ENCODE measurements at places on chromosomes 5 and 9.

- no peak for DNase-seq
These were observed 11.3 kb upstream of the LHX2 start for GRCh38 chr9:124000161-124000783.

- DNase-seq, result no peak
These were observed 72.4 kb upstream of the CXCL14 start for GRCh38 chr5:135651156-135651555.

DNA sequence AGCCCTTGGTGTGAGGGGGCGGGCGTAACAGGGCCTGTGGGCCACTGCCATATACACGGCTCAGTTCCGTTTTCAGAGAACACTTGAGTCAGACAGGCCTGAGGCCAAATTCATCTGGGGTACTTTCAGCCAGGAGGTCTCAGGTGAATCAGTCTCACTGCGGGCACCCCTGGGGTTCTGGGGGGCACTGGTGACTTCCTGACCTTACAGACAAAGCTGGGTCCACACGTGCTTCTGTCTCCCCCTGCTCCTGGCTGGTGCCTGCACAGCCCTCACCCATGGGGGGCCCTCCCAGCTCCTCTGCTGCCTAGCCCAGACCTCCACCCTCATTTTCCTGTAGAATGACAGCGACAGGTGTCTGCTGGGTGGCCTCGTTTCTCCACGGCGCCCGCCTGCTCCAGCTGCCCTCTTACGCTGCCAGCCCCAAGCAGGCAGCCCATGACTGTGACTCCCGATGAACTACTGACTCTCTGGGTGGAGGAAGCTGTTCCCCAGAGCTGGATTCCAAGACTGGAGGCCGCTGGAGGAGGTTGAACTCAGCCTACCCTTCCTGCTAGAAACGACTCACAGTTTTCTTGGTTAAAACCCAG is 374.1 kb upstream of the IRX4 start:
- no peak for DNase-seq

GRCh38 chr9:97809666-97810344 is 43.2 kb upstream of the FOXE1 start:
- DNase-seq, result no peak

GRCh38 chr9:85713897-85714296 is 27.9 kb downstream of the AGTPBP1 start:
- DNase-seq, result no peak

DNA sequence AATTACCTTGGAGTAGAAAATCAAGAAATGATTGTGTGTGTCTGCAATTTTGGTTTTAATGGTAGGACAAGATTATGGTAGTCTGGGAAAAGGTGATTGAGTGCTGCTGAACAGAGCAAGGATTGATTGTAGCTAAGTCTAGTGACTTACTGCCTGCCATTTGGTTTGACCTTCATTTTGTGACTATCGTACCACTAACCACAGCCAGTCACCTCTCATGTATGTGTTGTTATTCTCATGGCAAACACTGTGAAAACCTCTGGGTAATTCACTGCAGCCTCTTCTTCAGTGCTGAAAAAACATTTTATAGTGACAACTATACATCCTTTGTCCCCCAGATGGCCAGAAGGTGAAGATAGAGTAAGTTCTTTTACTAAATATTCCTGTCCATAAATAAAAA is 37.5 kb downstream of the CTNNA1 start:
- DNase-seq, result no peak

- DNase-seq, result no peak
These were observed 1.4 kb downstream of the ZSWIM6 start for GRCh38 chr5:61333321-61333953.

DNA sequence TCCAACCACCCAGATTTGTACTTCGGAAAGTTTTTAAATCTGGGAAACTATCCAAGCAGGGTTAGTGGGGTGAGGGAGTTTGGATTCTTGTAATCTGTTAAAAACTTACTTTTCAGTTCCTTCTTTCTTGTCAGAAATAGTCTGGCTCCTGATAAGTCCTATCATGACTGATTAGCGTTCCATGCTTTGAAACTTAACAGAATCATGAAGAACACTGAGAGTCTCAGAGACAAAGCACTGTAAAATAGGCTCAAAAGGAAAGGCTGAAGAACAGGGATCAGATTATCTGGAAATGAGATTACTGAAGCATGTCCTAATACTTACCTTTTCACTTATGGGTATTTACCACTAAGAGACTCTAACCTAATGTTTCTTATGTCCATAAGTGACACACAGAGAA is 242.5 kb downstream of the ARRDC3 start:
- no peak for DNase-seq

- no peak for DNase-seq
These were observed 155.1 kb downstream of the MAT2B start for GRCh38 chr5:163660486-163660885.

DNA sequence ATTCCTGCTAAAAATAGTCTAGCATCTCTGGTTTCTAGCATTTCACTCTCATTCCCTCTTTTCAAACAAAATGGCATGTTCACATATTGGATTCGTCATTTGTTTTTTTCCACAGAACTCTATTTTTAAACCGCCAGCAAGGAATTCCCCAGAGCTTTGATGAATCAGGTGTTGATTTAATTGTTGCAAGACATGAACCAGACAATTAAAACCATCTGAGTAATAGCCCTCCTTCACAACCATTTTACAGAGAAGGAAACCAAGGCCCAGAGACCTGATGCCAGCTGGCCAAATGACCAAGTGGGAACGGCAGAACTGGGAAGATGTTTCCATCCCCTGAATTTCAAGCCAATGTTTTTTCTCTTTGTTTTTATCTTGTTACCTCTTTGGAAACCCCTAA is 167.0 kb downstream of the CAAP1 start:
- no peak for DNase-seq

DNA sequence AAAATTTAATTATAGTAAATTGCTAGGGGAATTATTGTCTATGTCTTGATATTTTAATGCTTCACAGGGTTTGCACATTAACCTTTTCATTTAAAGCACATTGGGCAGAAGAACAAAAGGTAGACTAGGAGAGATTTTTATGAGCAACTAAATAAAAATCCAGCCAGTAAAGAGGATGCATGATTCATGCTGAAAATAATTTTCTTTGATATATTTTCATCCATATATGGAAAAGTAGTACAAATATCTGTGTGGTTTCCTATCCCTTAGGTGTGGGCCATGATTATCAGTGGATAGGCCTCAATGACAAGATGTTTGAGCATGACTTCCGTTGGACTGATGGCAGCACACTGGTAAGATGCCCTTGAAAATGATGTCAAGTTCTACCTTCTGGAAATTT is 83.1 kb downstream of the VCAN start:
- DNase-seq, result no peak

DNA sequence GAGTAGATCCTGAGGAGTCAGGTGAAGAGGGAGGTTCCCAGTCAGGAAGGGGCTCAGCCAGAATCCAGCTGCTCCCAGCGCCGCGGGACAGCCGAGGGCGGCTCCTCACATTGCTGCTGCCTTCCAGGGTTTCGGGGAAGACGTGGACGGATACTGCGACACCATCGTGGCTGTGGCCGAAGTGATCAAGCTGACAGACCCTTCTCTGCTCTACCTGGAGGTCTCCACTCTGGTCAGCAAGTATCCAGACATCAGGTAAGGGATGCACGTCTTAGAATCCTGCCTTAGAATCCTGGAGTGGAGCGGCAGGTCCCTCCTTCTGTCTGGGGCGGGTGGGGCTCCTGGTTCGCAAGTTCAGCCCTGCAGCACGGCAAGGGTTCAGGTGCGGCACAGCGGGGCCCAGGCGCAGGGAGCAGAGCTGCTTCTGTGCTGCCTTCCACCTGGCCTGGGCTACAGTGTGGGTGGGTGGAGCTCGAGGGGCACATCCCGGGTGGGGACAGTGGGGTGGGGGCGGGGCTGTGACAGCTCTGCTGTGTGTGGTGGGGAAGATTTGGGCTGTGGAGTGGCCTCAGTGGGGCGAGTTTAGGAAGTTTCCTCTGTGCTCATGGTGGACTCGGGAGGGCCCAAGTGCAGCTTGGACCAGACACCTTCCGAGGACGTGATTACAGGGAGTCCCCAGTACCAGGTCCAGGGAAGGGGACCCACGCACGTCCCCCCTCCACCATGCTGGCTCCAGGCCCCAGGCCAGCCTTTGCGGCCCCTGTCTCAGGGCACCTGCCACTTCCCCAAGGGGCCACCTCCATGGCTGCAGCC is 22.8 kb downstream of the EXOC3 start:
- DNase-seq, result no peak

GRCh38 chr9:98378794-98379193 is 123.3 kb upstream of the TBC1D2 start:
- no peak for DNase-seq

DNA sequence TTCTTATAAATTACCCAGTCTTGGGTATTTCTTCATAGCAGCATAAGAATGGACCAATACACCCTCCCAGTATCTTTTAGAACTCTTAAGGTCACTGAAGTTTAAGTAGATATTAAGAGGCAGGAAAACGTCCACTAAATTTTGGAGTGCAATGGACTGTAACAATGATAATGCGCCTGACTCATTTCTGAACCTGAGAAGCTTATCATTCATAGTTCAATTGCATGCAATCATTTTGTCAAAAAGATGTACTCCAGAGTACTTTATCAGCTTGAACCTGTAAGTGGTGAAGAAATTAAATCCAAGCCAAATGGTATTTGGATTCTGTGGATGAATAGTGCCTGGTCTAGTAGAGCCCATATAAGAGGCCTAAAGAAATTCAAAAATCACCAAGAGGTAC is 196.5 kb upstream of the CDH9 start:
- no peak for DNase-seq

- DNase-seq, result no peak
These were observed 375.2 kb upstream of the WWC1 start for GRCh38 chr5:167916261-167916691.

DNA sequence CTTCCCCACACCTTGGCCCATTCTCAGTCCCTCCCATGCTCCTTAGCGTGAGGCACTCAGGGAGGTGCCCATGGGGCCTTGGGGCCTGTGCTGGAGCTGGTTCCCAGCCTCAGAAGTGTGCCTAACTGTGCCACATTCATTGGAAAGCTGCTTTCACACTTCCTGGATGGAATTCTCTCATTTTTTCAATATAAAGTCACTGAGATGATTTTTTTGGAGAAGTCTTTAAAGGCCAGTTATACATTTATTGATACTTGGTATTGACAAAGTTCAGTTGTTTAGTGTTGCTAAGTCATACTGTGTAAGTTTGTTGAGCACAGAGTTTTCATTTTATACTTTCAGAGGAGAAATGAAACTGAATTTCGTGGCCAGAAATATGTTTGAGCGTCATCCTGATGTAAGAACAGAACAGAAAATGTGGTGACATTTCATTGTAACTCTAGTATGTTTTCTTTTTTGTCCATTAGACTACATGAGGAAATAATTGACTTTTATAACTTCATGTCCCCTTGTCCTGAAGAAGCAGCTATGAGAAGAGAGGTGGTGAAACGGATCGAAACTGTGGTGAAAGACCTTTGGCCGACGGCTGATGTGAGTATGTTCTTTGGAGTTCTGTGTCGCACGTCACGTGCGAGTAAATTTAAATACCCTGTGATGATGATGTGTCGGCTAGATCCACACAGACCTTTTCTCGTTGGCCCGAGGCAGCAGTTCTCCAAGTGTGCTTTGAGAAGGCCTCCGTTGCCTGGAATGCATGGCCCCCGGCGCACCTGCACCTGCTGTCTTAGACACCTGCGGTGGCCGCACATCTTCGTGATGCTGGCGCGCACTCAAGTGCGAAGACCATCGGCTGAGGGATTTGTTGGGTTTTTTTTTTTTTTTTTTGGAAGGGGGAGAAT is 24.1 kb downstream of the TENT4A start:
- no peak for DNase-seq

- DNase-seq, result no peak
These were observed 16.0 kb upstream of the TEX48 start for GRCh38 chr9:114697951-114698351.

DNA sequence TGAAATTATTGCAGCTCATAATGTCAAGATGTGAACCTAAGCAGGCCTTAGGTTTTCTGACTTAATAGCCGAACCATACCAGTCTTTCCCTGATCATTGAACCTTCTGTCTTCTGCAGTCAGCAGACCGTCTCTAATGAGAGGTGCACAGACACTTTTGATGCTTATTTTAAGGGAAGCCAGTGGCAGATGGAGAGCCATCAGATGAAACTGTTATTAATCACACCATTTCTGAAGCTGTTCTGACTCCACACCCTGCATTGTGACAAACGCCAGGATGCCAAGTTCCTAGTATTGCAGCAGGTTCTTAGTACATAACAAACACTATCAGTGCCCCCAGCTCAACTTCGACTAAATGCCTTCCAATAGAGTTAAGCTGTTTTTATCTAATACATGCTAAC is 43.0 kb downstream of the PIK3R1 start:
- no peak for DNase-seq

DNA sequence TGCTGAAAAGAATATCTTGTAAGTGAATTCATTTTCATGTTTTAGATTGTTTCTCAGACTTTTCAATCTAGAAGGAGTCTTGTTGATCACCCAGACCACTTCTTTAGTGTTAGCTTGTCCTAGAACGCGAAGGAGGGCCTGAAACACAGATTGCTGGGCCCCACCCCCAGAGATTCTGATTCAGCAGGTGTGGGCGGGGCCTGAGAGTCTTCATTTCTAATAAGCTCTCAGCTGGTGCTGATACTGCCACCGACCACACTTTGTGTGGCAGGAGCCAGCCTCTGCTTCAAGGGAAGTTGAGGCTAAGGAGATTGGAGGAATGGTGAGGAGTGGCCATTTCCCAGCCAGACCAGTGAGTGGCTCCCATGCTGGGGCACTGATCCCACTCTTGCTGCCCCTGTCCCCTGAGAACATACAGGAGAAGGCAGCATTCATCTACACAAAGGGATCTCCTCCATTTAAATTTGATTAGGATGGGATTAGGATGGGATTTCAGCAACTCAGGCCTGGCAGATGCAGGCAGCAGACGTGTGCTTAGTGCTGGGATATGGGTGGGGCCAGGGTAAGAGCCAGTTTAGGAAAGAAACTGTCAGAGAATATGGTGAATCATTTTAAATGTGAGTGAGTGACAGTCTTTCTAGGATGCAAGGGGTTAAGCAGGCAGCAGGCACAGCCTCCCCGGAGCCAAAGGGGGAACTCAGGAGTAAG is 35.9 kb downstream of the ZNF618 start:
- no peak for DNase-seq

GRCh38 chr5:150007050-150007449 is 6.5 kb downstream of the HMGXB3 start:
- DNase-seq, result no peak

- no peak for DNase-seq
These were observed 202.1 kb downstream of the EBF1 start for GRCh38 chr5:158897444-158898160.

- DNase-seq, result no peak
These were observed 858 bp upstream of the SOWAHA start for GRCh38 chr5:132812123-132812765.

GRCh38 chr9:72424131-72424530 is 59.1 kb upstream of the ZFAND5 start:
- no peak for DNase-seq

DNA sequence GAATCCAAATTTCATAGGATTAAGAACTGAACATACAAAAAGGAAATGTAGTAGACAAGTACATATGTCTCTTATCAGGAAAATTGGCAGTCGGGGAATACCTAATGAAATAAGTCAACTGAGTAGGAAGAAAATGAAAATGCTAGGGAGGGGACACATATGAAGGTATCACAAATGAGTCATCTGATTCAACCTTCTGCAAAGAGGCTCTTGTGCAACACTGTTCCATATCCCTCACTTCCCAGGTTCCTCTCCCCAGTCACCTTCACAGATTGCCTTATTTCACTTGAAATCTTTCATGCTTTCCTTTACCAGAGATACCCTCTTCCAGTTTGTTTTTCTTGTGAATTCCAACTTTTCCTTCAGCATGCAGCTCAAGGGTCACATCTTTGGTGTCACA is 139.0 kb downstream of the RFX3 start:
- no peak for DNase-seq

- DNase-seq, result no peak
These were observed 71.5 kb upstream of the ANXA1 start for GRCh38 chr9:73080110-73080694.

- DNase-seq, result no peak
These were observed 112.9 kb downstream of the ST8SIA4 start for GRCh38 chr5:100790170-100790665.

All from right renal cortex interstitium (tissue), 3 donors.